CD4-positive, alpha-beta T cell treated with Interleukin-21 for 1 hour (primary cell): ENCODE measurements at places on chromosomes 4 and X.

- DNase-seq = no peak
Measured at GRCh38 chrX:74344280-74344622, 40.3 kb downstream of the ZCCHC13 start.

- no peak for DNase-seq
Measured at GRCh38 chr4:1771555-1772305, 21.4 kb upstream of the FGFR3 start.

- DNase-seq = no peak
Measured at GRCh38 chr4:99722725-99723124, 65.1 kb upstream of the C4orf54 start.

GRCh38 chr4:8410641-8411271 is 29.8 kb downstream of the ACOX3 start:
- no peak for DNase-seq
